ENCODE measurements at places on chromosomes 13 and 19.

DNA sequence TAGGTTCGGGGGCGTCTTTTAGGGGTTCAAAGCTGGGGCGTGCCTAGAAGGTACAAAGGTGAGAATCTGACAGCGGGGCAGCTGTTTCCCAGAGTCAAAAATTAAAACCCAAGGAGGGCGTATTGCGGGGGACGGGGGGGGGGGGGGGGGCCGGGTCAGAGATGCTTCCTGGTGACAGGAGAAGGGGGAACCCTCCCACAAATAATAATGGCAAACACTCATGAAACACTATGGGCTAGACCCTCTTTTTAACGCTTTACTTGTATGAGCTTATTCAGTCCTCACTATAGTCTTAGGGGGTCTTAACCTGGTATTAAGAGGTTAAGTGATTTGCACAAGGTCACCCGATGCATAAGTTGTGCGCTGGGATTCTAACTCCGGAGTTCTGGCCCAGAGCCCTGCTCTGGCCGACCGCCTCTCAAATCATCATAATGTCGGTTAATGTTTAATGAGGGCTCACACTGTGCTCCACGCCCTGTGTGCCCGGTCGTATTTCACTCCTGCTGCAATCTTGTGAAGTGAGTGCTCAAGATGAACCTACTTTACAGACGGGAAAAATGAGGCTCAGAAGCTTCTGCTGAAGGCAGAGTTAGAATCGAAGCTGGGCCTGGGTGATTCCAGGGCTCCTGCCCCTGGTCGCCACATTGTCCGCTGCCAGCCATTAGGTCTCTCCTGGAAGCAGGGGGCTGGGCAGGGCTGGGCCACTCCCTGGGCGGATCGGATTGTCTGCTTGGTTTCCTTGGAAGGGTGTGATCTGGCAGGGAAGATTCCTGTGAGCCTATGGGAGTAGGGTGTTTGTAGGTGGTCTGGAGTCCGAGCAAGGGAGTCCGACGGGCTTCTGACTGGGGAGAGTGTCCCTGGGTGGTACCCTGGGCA is 964 bp downstream of the PAK4 start:
- DNase-seq, result no peak

- DNase-seq, result no peak
Observed at GRCh38 chr13:46615888-46616531, 63.0 kb downstream of the LRCH1 start.

- peak; percentile 25 for DNase-seq
Observed at GRCh38 chr19:51687791-51688670, 5.1 kb upstream of the SPACA6 start.

GRCh38 chr19:23817519-23817918 is 58.8 kb upstream of the ZNF681 start:
- DNase-seq, result peak; percentile 60

DNA sequence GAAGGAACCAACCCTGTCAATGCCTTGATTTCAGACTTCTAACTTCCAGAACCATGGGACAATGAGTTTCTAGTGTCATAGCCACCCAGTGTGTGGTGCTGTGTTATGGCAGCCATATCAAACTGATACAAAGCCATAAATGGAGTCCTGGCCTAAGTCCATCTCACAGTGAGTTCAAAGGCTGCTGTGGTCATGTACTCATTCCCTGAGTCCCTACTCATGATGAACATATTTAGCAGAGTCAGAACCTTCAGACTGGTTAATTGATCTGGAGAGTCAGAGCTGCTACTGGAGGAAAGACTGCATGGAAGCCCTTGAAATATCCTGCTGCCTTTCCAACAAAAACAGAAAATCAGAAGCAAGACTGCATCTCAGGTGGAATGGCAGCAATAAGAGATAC is 39.2 kb upstream of the CSNK1A1L start:
- no peak for DNase-seq

DNA sequence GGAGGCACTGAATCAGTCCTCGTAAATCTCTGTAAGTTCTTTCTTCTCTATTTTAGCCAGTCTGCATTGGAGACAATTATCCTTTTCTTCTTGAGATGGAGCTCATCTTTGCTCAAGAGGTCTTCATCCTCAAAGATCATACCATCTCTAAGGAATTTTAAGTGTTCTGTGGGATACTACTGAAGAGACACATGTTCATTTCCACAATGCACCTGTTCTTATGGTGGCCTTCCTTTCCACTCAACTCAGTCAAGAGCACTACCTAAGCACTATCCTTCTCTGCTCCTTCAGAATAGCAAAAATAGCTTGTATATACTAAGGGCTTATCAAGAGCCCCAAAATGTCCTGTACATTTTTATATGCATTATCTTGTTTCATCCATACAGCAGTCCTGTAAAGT is 214.0 kb downstream of the KLF5 start:
- no peak for DNase-seq

- peak; percentile 83 for DNase-seq
Observed at GRCh38 chr19:1590641-1591397, 1.8 kb downstream of the MBD3 start.

DNA sequence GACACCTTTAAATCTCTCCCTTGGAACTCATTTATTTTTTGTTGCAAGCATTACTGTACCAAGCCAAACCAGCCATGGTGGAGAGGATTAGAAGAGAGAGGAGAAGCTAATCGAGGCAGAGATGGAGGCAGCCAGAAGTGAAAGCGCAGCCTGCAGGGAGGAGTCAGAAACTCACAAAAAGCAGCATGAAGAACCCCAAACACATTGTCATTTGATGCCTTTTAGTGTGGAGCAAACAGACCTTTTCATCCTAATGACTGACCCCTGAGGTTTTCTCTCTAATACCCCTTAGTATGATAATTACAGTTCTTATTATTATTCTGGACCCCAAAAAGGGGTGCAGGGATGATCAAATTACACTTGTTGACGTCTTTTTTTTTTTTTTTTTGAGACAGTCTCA is 62.5 kb downstream of the TNFRSF19 start:
- DNase-seq, result no peak

All from hematopoietic multipotent progenitor cell treated with erythropoietin and hydrocortisone succinate and interleukin-3 and kit ligand, for 4 days (in vitro differentiated cells).